GM04503 (cell line): ENCODE measurements at places on chromosomes 12 and 14.

GRCh38 chr12:87807086-87807485, 222.1 kb downstream of the C12orf50 start:
- DNase-seq, result no peak

DNA sequence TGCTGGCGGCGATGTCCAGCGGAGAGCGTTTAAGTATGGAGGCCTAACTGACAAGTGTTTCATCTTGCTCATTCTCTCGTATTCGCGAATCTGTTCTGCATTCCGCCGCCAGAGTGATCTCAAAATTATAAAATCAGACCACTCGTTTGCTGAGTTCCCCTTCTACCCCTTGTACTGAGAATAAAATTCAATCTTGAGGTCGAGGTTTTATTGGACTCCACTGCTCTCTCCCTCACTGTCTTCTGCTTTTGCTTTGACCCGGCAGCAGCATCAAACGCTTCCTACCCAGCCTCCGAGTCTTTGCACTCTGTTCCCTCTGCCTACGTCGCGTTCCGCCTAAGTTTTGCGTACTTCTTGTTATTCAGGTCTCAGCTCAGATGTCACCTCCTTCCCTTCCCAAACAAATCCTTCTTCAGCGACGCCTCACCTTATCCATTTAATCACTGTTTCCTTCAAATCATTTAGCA, 462 bp downstream of the KNTC1 start:
- no peak for DNase-seq

GRCh38 chr12:25855716-25856115, 102.8 kb upstream of the RASSF8 start:
- DNase-seq, result no peak

- no peak for DNase-seq
These were observed 257.8 kb upstream of the ARHGAP5 start for GRCh38 chr14:31819281-31819680.

GRCh38 chr12:119229205-119229604, 50.5 kb downstream of the HSPB8 start:
- no peak for DNase-seq
